ENCODE measurements at places on chromosomes 3 and 15.

DNA sequence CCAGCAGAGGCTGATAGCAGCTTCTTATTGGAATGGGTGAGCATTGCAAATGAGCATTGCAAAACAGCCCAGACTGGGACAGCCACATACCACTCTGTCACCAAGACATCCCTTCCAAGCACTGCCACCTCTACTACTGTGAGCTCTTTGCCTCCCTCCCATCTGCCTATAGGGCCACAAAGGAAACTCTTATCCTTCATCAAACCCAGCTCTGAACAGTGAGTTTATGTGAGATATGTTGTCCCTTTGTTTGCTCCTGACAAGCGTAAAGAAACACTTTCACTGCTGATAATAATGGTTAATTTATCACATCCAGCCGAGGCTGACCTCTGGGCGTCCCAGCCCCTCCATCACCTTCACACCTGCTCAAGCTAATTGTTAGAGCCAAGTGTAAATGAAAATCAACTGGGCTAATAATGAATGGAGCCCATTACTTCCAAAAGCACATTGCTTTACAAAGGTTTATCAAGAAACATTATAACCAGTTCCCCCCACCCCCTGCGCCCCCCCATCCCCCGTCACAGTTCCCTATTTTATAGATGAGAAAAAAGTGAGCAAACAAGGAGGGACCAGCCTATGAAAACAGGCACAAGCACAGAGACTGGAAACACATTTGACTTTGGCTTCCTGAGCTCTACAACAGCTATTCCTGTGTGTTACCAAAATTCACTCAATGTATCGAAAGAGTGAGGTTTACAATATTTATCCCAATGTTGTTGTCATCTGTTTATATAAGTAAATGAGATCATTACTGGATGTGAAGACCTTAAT lies 146.3 kb downstream of the ANXA2 start:
- no peak for DNase-seq

DNA sequence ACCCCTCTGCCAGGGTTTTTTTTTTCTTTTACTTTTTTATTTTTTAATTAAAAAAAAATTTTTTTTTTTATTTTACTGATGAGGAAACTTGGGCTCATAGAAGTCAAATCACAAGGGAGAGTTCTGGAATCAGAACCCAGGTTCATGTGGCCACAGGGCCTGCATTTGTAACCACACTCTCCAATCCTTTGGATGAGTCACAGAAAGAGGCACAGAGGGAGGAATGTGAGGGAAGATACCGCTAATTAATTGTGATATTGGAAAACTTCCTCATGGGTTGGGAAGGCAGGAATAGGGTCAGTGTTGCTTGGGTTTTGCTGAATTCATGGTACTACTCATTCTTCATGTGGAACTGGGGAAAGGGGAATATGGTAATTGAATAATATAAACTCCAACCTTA lies 132.9 kb upstream of the SLC6A11 start:
- no peak for DNase-seq

GRCh38 chr3:174891524-174892203 lies 32.5 kb downstream of the NAALADL2 start:
- DNase-seq = no peak

GRCh38 chr3:9099702-9100512 lies 136.6 kb upstream of the RAD18 start:
- no peak for DNase-seq

DNA sequence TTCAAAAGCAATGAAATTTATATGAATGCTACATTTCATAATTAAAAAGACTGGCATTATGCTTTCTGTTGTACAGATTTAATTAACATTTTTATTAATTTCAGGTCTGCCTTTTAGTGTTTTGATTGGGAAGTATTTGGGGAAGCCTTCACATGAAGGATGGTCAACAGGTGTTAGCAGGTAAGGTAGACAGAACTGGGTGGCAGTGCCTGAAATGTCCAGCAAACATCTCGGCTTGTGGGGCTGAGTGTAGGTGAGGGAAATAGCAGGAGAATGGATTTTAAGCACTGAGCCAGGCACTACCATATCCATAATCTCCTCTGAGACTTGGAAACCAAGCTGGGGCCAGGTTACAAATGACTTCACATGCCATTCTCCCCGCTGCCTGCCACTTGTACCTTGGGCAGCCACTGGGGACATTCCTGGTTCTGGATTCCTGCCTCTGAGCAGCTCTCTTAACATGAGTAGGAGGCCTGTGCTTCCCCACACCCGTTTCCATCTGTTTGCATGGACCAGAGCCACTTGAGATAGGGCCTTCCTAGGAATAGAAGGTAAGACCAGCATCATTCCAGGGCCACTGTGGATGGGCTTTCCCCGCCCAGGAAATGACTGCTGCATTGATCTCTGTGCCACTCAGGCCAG lies 125.9 kb upstream of the HES1 start:
- no peak for DNase-seq

DNA sequence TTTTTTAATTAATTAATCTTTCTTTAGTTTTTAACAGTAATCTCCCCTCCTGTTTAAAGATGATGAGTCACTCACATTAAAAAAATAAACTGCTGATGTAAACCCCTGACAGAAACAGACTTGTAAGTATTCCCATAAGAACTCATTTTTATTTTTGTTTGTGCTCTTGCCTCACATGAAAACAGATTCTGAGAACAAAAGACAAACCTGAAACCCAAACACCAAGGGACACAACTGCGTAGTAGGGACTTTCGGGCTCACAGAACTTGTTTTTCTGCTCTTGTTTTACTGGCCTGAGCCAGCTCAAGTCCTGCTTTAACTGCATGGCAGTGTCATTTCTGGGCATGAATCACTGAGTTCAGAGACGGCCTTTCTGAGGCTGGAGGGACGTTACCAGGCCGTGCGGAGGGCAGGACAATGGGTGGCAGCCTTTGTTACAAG lies 600.8 kb downstream of the FOXP1 start:
- no peak for DNase-seq

GRCh38 chr3:88385090-88385489 lies 235.3 kb downstream of the C3orf38 start:
- DNase-seq = no peak

DNA sequence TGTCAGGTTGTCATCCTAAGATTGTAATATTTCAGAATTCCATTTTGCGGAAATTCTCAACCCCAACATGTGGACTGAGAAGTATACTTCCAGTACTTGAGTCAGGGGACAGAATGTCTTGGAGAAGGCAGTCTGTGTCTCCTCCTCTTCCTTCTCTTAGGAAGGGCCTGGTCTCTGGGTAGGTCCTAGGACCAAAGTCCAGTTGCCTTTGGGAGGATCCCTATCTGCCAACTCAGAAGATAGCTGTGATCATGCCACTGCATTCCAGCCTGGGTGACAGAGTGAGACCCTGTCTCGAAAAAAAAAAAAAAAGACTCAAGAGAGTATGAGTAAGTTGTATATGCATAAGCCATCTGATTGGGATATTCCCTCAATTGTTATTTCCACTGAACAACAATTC lies 23.9 kb upstream of the FAM3D start:
- DNase-seq = no peak

GRCh38 chr3:155870945-155871745 lies 695 bp downstream of the GMPS start:
- DNase-seq = no peak

- no peak for DNase-seq
Measured at GRCh38 chr3:157107037-157107436, 52.9 kb downstream of the CCNL1 start.

DNA sequence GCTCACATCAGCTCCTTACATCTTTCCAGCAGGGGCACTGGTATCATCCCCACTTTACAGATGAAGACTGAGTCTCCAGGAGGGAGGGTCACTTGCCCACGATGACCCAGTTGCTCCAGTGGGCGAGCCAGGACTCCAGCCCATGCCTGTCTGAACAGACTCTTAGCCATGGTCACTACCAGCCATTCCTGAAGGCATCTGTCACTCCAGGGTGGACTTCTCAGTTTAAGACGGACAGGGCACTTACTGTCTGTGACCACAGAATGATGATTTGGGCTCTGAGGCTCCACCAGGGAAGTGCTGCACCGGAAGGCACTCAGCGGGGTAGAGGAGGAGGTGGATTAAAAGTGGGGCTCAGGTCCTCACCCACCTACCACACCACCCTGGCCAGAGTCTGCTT lies 104.0 kb upstream of the SLC6A6 start:
- DNase-seq = no peak

DNA sequence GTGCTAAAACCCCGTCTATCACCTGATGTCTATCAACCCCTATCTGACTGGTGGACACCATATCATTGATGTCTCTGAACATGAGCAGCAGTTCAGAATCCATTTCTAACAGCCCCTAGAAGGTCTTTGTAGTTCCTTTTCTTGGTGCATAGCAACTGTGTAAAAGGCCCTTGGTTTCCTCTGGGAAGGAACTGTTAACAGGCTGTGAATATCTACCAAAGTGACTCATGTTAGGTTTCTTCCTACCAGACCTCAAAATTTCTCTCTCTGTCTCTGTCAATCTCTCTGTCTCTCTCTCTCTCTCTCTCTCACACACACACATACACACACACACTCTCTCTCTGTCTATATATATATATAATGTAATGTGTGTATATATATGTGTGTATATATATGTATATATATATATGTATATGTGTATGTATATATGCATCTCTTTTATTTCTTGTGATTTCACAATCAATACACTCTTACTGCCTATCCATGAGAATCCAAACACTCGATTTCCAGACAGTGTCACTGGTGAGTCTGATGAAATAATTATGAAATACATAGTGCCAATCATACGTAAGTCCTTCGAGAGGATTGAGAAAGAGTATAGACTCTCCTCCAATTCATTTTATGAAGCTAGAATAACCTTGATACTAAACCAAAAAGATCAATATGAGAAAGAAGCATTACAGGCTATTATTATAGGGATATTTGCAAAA lies 335.9 kb upstream of the SLCO3A1 start:
- DNase-seq = no peak

- DNase-seq = no peak
Measured at GRCh38 chr15:40307421-40308211, at the start of gene PLCB2. TSS of gene PLCB2 (minus strand) at chr15:40307935. CDS start at chr15:40307672, 263 bp downstream.

DNA sequence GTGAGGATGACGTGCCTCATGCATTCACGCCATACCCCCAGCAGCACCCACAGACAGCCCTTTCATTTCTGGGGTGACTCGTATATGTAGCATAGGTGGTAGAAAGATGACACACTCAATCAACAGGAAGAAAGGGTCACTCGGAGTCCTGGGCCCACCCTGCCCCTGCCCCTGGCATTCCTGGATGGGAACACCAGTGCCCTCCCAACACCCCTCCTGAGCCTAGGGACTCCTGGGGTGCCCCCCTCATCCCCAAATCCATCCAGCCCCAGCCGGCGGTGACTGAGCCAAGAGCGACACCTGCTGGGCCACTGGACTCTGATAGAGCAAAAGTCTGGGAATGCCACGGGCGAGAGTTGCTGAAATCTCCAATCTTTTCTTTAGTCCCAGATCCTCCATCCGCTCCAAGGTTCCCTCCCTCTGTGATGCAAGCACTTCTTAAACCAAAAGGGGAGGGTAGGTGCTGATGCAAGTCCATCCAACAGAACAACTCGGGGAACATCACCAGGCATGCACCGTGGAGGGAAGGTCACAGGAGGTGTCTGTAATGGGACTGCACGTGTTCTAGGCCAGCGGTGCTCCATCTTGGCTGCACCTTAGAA lies 31.1 kb downstream of the ACAN start:
- DNase-seq = no peak

DNA sequence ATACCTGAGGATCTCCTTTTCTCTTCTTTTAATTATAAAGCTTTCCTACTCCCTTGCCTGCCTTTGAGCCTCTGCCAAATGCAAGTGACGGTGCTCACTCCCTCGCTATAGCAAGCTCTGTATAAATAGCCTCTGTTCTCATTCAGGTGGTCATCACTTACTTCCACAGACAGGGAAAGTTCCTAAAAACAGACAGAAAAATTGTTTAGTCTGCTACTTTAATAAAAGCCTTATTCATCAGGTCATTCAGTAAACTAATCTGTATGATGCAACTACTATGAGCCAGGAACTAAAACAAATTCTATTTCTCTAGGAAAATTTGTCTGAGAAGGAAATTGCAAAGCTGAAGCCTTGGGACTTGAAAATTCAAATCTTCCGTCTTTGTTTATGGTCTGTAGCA lies 10.2 kb upstream of the DLG1 start:
- no peak for DNase-seq

DNA sequence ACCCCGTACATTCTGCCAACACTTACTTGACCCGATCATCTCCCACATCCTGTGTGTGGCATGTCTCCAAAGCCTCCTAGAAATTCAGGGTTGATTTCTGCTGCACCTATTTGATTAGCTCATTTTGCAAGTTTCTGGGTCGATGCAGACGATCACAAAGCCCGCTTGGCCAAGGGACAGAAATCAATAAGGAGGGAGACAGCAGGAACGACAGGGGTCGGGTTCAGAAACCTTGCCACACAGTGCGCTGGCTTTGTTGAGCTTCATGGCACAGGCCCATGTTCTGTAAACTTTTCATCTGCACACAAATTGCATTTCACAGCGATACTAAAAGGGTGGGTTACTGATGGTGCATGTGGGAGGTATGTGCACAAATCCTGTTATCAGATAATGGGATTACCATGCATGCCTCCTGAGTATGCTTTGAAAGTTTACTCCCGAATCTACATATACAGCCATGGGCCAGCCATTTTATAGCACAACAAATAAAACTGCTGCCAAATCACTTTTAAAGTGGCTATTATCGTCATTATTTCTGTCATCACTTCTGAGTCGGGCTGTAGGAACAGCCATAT lies 95.9 kb upstream of the ATP11B start:
- DNase-seq = no peak

DNA sequence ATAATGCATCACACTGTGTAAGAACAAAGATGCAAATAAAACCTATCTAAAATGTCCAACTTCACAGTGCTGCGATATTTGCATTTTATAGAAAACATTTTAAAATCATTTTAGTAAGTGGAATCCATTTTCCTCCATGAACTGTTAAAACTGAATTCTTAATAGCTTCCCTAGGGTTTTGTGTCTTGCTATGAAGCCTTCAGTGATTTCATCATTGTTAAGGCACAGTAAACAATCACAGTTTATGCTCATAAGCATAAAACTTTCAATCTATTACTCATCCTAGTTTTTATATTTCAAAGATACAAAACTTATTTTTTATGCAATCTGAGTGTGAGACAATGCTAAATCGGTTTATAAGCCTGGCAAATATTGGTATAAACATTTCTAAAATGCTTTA lies 509.7 kb downstream of the TUSC7 start:
- DNase-seq = no peak

GRCh38 chr3:25445731-25446130 lies 17.7 kb downstream of the RARB start:
- no peak for DNase-seq

GRCh38 chr3:44883213-44883955 lies 9.0 kb downstream of the TGM4 start:
- no peak for DNase-seq

All from NCI-H187 treated with DMSO at 0.1 percent for 48 hours (cell line).